Hepatic stellate cell (primary cell): ENCODE measurements at places on chromosomes 5 and 9.

DNA sequence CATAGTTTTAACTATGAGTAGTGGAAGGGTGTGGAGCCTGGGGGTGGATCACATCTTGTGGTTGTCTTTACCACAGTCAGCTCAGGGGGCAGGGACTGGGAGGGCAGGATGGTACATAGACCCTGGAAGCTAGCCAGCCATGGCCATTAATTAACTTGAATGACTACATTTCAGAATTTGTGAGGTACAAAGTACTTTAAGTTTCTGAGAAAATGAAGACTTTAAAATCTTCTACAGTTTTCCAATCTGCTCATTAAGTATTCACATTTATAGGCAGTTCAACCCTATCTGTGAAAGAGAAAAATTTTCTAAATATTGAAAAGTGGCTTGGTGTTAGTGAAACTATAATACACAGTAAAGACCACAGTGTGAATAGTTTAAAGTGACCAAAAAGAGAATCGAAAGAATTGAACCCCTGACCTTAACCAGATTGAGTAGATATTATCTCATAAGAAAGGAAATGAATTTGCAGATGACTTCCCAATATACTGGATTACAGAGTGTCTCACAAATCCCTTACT lies 234.2 kb upstream of the MEF2C start:
- no peak for DNase-seq

DNA sequence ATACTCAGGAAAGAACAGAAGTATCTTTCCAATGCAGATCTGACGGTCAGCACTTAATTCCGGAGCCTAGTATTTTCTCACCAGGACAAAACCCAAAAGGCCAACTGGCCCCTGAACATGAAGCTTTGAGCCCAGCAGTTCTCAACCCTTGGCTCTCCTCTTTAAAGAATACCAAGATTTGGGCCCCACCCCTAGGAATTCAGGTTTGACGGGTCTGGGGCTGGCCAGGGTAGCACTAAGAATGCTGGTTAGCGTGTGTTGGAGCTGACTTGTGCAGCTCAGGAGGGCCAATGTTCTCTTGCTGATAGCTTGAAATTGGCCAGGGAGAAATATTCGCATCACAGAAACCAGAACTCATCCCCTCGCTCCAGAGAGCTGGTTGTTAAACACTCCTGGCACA lies 88.3 kb upstream of the PTCH1 start:
- no peak for DNase-seq

DNA sequence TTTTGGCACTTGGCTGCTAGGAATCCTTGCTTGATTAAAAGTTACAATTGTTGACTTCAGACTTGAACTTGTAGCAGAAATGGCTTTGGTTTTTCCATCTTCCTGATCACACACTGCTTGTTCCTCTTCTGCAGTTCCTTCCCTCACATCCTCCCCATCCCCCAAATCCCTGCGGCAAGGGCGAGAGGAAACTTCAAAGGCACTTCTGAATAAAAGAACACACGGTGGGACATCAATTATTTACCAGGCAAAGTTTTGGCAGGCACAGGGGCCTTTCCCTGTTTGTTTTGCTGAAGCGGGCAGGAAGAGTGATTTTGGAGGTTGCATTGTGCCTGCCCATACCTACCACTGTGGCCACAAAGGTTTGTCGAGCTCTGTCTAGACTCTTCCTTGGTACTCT lies 260.9 kb downstream of the KIF4B start:
- DNase-seq, result no peak

GRCh38 chr5:168007286-168007685 lies 284.2 kb upstream of the WWC1 start:
- no peak for DNase-seq

DNA sequence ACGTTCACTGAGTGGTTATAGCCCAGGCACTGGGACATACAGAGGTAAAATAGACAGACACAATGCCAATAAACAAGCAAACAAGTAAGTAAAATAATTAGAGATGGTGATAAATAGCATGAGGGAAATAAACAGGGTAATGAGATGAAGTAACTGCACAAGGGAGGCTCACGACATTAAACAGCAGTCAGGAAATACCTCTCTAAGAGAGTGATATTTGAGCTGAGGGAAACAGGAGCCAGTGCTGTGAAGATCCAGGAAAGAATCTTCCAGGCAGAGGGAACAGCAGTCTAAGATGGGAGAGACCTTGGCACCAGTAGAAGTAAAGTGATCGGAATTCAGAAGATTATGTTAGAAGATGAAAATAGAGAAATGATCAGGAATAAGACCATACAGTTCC lies 279.4 kb downstream of the HINT1 start:
- no peak for DNase-seq
